ENCODE measurements at places on chromosomes 5 and 9.

DNA sequence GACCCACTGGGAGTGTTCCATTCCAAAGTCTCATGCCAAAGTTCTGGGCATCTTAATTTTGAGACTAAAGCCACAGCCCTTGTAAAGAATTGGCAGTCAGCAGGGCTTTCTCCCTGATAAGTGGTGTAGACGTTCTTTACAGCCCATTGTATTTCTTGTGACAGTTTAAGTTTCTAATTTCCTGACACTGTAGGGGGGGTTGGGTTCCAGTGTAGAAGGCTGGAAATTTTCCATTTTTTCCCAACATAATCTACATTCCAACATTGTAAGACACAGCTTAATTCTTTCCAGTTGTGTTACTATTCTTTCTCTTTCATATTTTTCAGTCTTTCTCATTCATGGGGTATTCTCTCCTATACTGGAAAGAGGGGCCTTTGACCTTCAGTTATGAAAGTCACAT, 121.1 kb downstream of the FBXL7 start:
- DNase-seq = no peak

- DNase-seq = no peak
Measured at GRCh38 chr9:81058782-81059181, 630.6 kb downstream of the TLE1 start.

GRCh38 chr5:53041071-53041692, 52.0 kb downstream of the ITGA2 start:
- DNase-seq = no peak

DNA sequence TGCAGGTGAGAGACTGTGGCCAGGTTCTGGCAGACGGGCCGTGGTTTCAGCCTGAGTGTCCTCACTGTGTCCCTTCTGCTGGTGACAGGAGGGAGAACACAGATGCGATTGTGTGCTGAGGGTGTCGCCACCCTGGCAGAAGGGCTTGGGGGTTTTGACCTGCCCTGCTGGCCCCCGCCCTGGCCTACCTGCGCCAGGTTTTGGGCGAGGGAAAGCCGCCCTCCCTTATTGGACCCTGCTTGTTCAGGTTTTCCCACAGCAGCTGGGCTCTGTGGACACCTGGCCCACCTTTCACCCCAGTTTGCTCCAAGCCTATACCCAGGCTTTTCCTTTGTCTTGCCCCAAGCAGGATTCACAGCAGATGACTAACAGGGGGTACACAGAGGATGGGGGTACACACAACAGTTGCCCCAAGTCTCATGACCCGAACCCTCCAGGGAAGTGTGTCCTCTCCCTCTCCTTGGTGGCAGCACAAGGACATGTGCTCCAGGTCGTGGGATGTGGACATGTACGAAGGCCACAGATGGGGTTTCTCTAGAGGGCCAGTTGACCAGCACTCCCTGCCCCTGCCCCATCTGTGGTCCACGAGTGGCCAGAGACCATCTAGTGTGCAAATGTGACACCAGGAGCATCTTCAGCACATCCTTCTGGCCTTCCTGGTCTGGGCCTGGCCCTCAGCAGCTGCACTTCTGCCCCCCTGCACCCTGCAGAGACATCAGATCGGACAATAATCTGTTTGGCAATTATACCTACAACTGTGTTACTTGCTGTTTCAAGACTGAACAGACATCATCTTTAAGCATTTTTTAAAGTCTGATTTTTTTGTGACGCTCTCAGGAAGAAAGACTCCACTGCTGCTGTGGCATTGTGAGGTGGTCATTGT, 265.8 kb upstream of the IRX4 start:
- DNase-seq = no peak

- no peak for DNase-seq
Measured at GRCh38 chr5:58143727-58144126, 316.2 kb downstream of the PLK2 start.

- DNase-seq = no peak
Measured at GRCh38 chr9:86275962-86276361, 6.4 kb downstream of the ISCA1 start.

DNA sequence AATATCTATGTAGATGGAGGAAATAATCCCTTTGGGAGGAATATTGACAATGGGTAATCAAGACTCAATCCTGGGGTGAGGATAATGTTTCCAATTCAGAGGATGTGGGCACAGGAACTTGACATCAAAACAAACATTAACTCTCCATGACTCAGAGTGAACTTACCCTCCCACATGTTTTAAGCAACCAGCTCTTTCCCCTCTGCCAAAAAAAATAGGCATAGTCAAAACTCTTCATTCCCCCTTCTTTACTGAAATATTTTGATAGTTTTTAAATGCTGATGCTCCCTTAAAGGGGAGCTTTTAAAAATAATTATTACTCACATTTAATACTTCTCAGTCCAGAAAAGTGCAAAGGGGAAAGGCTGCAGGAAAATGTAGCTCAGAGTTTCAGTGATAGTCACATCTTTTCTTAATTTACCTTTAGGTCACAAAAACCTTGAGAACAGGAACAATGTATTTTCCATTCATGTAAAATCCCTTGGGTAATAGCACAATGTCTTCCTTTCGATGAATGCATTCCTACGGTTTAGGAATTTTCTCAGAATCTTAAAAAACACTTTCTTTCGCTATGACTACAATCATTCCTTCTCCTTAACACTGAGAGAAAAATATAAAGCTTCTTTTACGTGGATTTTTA, 298.4 kb upstream of the GRAMD2B start:
- no peak for DNase-seq

DNA sequence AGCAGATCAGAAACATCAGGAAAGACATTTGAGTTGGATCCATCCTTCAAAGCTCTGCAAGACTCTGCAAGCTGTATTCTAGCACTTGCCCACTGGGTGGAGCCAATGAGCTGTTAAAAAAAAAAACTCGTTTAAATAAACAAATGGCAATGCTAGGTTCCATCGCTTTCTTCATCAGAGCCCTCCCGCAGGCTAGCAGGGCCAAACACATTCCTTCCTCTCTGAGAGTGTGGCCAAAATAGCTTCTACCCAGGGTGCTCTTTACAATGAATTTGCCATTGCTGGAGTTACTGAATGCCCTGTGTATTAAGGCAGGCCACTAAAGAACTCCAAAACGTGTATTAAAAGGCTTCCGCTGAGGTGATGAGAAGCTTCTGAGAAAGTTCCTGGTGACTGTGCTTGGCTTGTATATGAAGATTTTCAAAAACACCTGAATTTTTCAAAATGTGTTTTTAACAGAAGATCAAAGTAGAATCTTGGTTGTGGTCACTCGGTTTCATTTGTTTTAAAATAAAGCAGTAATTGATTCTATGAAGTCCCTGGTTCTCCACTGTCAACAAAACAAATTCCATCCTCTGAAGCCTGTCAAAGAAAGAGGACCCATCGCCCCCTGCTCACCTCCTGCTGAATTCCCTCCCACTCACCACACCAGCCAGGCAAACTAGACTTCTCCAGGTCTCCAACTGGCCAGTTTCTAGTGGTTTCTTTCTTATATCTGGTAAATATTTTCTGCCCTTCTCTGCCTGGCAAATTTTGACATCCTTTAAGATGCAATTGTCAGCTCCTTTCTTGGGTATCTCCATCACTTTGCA, 36.5 kb upstream of the EQTN start:
- DNase-seq = peak; percentile 46

DNA sequence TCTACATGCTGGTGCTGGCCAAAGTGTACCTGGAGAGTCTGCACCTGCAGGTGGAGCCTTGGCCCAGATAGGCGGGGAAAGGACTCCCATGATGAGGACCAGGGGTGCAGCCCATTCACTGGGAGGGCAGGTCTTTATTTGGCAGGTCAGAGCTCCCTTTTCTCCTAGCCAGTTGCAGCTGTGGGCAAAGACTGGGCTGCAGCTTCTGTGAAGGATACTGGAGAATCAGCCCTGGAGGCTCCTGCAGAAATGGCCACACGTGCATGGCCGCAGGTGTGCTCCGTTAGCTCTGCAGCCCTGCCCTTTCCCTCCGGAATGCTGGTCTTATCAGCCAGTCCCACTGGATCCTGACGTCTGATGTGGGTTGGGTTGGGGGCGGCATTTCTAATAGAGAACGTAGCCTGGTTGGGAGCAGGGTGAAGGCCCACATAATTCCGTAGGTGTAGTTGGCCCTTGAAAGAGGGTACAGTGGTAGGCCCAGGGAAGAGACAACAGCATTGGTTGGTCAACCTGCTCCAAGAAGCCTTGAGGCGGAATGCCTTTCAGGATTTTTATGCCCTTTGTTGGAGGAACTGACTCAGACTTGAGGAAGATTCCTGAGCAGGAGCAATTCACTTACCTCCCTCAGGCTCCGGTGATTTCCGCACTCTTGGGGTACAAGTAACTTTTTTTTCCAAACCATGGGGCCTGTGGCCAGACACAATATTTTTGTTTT, 22.0 kb upstream of the TIFAB start:
- no peak for DNase-seq

- no peak for DNase-seq
Measured at GRCh38 chr5:131214609-131215227, 44.0 kb downstream of the LYRM7 start.

GRCh38 chr9:89996773-89997172, 392.0 kb downstream of the GADD45G start:
- DNase-seq = no peak

DNA sequence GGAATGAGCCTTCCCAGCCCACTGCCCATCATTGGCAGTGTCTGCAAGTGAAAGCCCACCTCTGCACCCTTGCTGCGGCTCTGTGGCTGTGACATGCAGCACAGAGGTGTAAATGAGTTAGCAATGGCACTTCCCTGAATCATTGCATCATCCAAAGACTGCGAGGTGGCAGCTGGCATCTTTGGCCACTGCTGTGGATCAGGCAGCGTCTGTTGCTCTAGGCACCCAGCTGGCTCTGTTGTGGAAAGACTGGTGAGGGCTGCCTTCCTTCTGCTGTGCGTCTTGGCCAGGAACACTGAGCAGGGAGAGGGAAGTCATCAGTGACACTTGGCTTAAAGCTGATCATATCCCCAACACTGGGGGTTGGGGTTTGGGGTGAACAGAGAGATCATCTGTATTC, 64.5 kb downstream of the MFAP3 start:
- no peak for DNase-seq

DNA sequence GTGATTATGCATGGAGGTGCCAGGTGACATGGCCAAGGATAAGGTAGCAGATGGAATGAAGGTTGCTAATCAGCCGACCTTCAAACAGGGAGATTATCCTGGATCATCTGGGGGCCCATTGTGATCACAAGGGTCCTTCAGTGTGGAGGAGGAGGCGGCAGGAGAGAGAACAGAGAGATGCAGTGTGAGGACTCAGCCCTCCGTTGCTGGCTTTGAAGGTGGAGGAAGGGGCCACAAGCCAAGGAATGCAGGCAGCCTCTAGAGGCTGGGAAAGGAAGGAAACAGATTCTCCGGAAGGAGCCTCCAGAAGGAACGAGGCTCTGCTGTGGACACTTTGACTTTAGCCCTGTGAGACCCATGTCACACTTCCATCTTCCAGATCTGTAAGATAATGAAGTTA, 27.4 kb upstream of the EEIG1 start:
- DNase-seq = no peak

GRCh38 chr5:124645396-124645795, 101.0 kb downstream of the ZNF608 start:
- DNase-seq = peak; percentile 22

DNA sequence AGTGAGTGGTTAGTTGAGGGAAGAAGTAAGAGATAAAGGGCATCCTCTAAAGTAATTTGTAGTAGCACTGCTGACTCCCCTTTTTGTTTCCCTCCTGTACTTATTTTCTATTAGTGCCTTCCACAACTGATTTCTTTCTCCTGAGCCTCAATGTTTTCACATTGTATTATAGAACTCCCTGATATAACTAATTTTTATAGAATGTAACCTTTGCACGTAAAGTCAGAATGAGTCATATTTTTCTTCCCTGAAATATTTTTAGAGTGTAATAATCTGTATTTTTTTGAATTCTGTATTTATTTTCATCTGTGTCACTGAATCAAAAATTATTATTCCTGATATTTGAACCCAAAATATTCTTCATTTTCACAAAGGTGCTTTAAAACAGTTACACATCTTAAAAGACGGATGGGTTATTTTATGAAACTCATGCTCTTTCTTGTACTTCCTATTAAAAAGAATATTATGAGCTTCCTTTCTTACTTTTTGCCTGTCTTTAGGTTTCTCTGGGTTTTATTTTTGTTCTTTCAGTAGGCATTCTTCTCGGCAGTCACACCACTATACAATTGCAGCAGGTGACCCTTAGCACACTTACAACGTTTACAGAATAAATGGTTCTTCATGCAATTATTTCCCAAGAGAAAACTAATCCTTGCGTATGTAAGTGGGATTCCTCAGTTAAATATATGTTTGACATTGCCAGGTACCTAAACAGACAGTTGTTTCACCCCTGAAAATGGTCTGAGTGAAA, 30.5 kb upstream of the DMRTA1 start:
- DNase-seq = no peak

GRCh38 chr5:65566505-65566904, 3.4 kb downstream of the PPWD1 start:
- DNase-seq = no peak

DNA sequence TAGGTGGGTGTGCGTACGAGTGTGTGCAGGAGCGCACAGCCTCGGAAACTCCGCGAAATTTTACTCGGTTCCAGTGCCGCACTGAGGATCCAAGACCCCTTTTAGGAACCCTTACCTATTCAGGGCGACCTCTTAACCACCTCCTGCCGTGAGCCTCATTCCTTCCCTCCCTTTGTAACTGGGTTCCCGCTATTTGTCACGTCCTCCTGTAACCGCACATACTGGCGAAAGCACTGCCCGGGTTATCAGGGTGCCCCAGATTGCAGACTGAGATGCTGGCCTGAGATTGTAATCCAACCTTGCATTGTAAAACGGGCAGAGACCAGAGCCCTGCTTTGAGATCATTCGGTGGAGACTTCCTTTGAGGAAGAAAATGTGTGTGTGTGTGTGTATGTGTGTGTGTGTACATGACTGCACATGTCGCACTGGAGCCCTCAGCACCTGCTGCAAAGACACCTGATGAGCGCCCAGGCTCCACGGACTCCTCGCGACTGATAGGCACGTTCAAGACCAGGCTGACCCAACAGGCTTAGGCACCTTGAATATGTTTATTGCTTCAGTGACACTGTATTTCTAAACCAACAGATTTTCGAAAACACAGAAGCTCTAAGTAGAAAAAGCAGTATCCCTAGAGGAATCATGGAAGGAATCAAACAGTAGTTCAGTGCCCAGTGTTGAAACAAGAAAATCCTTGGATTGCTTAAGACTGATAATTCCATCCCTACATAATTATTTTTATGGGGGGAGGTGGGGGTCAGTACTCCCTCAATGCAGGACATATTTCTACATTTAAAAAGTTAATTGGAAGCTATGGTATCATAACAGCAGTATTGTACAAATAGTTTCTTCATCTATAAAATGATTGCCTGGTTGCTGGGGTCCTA, 86.5 kb upstream of the TNFAIP8 start:
- DNase-seq = no peak

- no peak for DNase-seq
Measured at GRCh38 chr9:79701651-79702050, 129.9 kb downstream of the TLE4 start.

GRCh38 chr5:152107220-152107619, 182.6 kb upstream of the GLRA1 start:
- no peak for DNase-seq

GRCh38 chr5:127978738-127979300, 104.7 kb upstream of the SLC12A2 start:
- DNase-seq = no peak

- no peak for DNase-seq
Measured at GRCh38 chr5:102313912-102314311, 17.8 kb upstream of the SLCO4C1 start.
